Eye (tissue), 1 donor: ENCODE measurements at places on chromosomes 12 and 14.
A peak's percentile ranks its signal among the peaks of the same experiment; 100 is the strongest.

DNA sequence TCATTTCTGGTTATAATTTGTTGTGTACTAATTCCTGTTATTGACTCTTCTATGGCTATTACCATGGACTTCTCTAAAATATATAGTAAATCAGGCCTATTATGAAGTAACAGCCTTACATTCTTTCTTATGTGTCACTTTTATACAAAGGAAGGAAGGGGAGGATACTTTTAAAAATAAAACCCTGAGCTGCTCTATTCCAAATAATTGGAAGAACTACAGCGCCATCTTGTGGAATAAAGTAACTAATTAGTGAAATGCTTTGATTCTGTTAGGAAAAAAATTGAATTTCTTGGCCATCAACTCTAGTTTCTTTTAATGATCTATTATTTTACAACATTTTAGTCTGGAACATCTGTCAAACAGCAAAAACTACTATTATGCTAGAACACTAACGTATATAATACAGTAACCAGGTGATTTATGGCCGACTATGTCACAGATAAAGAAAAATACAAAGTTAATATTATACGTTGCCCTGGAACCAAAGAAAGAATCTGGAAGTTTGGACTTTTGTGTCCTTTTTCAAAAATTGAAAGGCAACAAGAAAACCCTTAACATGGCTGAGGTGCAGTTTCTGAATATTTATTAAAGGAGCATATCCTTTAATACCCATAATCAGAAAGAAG, 55.0 kb upstream of the NELL2 start:
- DNase-seq: peak; percentile 91

GRCh38 chr12:99261256-99261655, 386.3 kb upstream of the GARIN6 start:
- DNase-seq: no peak

DNA sequence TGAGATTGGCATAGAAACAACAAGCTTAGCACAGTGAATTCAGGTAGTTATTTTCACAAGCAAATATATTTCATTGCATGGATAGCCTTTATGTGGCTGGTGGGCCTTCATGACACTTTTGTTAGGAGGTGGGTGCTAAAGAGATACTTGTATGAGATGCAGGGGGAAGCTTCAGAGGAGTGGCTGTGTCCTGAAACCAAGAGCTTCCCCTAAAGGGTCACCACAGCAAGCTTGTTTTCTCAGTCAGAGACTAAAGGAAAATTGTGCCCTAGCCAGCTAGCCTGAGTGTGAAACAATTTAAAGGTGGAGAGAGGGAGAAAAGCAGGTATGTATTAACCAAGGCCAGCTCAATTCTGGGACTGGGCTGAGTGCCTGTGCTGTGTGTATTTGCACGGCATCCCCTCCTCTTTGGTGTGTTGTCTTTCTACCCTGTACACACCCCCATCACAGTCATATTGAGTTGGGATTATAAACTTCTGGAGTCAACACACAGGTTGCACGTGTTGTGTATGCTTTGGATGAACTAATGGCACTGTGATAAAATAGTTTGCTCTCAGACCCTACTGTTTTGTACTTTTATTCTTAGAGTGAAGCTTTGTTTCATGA, 79.2 kb downstream of the RASSF8 start:
- no peak for DNase-seq

GRCh38 chr14:30443368-30444007, 115.5 kb upstream of the G2E3 start:
- DNase-seq: peak; percentile 85

GRCh38 chr12:124694250-124694649, 126.8 kb upstream of the NCOR2 start:
- no peak for DNase-seq

DNA sequence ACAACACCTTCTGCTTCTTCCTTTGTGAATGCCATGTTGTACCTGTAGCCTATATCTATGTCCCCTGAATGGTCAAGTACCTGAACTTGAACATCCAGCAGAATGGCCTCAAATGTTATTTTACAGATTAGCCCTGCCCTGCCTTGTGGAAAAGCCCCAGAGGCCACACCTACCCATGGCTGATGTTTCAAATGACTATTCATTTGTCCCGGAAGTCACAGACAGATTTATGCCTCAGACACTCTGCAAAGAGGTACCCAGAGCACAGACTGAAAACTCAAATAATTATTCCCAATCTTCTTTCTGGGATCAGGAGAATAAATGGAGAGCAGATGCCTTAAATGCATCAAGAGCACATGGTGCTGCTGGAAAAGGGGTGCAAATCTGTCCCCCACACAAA, 13.0 kb upstream of the DPF3 start:
- no peak for DNase-seq

GRCh38 chr14:88748288-88748687, 44.5 kb downstream of the EML5 start:
- DNase-seq: no peak

- DNase-seq: no peak
Observed at GRCh38 chr14:30496852-30497251, 62.1 kb upstream of the G2E3 start.

DNA sequence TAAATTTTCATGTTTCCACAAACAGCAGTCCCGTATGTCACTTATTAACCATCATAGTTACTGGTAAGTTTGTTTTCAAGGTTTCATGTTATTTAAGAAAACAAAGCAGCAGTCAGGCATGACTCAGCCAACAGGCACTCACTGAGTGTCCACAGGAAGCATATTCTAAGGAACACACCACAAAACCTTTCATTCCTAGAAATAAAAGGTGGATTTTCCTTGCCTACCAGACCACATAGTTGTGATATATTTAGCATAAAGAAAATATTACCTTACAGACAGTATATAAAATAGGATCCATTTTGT, 143.3 kb upstream of the AVPR1A start:
- DNase-seq: no peak

- no peak for DNase-seq
Observed at GRCh38 chr12:15526033-15526432, 203.7 kb downstream of the PTPRO start.

- no peak for DNase-seq
Observed at GRCh38 chr14:53146739-53147138, 6.4 kb downstream of the DDHD1 start.

- DNase-seq: peak; percentile 16
Observed at GRCh38 chr14:75200451-75200850, 24.0 kb upstream of the TMED10 start.

DNA sequence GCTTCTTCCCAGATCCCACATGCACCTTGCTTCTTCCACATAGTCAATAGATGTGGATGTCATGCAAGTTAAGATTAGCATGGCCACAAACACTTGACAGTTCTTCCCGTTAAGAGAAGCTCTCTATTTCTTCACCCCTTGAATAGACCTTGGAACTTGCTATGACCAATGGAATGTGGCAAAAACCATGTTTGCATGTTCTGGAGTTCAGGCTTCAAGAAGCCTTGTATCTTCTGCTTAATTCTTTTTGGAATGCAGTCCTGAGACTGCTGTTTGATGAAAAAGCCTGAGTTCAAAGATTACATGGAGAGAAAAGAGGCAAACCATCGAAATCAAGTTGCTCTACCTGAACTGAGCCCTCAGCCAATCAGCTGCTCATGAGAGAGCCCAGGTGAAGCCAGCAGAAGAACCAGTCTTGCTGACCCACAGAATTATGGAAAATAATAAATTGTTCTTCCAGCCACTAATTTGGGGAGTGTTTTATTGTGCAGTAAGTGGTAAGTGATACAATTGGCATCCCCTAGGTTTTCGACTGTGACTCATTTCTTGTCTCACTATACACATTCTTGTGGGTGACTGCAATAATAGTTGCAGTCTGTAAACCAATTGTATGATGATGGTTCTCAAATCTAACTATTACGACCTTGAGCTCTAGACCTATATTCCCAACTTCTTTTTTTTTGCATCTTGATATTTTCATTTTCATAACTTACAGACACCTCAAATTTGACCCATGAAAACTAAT, 12.6 kb downstream of the RASSF9 start:
- DNase-seq: no peak

DNA sequence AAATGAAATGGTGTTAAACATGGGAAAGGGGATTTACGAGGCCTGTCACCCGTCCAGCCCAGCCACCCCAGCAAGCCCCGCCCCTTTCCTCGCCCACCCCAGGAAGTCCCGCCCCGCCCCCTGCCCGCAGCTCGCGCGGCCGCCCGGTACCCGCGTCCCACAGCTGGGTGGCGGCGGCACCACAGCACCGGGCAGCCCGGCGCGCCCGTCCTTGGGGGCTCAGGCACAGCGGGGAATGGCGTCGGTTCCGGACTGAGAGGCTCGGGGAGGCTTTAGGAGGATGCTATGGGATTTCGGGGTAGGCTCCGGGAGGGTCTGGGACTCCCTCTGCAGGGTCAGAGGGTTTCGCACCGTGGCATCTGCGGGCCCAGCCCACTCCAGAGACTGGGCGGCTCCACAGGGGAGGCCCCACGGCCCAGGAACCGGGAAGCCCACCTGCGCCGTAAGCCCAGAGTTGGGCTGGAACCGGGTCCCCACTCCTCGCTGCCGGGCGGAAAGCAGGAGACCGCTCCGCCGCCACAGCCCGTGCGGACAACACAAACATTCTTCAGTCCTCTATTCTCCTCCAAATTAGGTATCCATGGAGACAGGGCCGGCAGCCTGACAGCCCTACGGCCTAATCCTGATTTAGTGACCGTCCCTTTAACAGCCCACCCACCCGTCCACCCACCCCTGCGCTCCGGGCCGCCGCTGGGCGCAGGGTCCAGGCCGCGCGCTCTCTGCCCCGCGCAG, 1.4 kb downstream of the FIGNL2 start:
- peak; percentile 85 for DNase-seq

- no peak for DNase-seq
Observed at GRCh38 chr14:99410019-99410418, 70.6 kb downstream of the SETD3 start.

DNA sequence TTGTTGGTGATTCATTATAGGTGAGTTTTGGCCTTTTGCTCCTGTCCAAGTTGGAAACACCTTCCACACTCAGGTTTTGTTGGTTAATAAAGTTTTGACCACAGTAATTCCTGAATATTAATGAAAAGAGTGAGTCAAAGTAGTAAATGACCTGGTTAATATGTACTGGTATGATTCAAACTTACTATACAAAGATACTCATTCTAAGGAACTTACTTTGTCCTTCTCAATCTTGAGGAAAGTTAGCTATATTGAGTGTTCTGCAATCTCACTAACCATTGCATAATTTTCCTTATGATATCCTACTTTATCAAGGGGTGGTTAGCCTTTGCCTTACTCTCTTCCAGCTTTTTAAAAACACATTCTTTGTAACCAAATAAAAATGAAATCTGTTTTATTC, 20.9 kb upstream of the HECTD1 start:
- DNase-seq: no peak

DNA sequence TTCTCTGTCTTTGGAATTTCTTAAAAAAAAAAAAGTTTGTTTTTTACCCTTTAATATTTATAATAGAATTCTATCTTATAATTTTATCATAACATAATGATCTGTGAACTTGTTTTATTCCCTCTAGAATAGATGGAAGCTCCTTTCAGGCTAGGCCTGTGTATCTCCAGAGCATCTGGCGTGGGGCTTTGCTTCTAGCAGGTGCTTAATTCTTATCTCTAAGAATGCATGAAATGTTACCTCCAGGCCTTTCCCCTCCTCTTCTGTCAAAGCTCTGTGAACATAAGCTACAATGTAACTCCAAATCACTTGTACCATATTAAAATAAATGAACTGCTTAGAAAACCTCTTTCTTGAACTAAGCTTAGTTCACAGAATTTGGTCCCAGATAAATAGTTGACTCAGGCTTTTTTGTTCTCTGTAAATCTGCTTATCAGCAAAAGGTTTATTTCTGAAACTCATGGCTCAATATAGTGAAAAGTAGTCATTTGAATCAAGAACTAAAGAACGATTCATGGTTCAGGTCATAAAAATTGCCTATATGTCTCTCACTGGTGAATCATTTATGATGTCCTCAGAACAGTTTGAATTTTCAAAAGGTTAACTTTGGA, 407.1 kb downstream of the TRHDE start:
- DNase-seq: no peak

- no peak for DNase-seq
Observed at GRCh38 chr12:14701809-14702568, 5.6 kb upstream of the GUCY2C start.

DNA sequence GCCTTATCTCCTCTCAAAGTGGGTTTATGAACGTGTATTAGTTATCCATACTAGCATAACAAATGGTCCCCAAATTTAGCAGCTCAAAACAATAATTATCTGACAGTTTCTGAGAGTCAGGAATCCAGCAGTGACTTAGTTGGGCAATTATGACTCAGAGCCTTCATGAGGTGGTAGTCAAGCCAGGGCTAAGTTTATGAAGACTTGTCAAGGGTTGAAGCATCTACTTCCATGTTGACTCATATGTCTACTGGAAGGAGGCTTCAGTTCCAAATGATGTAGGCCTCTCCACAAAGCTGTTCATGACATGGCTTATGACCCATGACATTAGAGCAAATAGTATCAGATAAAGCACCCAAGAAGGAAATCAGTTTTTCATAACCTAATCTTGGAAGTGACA, 73.2 kb downstream of the IPO8 start:
- DNase-seq: no peak

GRCh38 chr12:14999695-15000365, 27.0 kb downstream of the PDE6H start:
- no peak for DNase-seq

DNA sequence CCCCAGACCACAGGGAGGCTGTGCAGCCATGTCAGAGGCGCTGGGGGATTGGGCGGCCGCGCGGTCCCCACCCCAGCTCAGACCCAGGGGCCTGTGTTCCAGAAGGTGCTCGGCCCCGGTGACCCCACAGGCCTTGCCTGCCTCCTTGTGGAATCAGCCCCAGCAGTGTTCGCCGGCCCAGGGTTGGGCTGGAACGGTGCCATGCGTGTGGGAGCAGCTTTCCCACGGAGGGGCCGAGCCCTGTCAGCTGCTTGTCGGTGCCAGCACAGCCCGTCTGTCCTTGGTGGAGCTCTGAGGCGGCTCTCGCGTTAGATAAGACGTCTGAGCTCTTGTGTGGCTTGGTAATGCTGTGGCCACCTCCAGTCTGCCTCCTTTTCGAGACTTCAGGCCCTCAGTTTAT, 8.5 kb downstream of the ZFYVE21 start:
- DNase-seq: no peak

DNA sequence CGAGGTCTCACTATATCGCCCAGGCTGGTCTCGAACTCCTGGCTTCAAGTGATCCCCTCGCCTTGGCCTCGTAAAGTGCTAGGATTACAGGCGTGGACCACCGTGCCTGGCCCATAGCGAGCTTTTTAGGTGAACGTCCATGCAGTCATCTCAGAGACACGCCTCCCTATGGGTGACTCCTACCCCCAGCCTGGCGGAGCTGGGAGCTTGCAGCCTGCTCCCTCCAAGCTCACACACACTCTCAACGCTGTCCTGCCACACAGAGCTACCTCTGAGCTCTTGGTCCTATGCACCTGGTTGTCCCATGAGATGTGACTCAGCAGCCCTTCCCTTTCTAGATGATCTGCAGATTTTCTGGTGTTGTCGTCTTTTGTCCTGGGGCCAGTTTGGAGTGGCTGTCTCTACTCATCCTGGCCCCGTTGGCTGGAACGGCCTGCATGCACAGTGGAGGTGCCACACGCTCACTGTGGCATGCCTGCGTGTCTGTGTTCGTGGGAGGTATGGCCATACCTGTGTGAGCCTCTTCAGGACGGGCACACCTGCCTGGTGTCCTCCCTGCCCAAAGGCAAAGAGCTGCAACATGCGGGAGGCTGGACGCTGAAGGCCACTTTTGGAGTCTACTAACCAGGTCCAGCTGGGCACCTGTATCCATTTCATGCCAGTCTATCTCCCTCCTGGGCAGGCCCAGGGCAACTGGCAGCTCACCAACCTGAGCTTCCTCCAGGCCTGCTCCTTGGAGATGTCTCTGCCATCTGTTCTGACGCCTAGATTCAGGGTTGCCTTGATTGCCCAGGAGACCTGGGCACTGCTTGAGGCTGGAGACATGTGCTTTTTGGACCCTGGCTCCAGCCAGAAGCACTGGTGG, 18.1 kb downstream of the CABP1 start:
- DNase-seq: no peak

GRCh38 chr12:102514696-102515095, 34.3 kb upstream of the IGF1 start:
- no peak for DNase-seq
